Fibroblast of lung (primary cell): ENCODE measurements at places on chromosomes 5 and 9. TPM values are rescaled to one million over a fixed set of nuclear protein-coding genes. Genes with fewer than 3 reads are reported as not detected.

CCDC180 gene
- 1.8 and 2.5 TPM in 2 replicates for total RNA-seq

ATG10 gene
- 8.7 and 8.8 TPM in 2 replicates for total RNA-seq

GADD45G gene
- 2.3 and 3.5 TPM in 2 replicates for total RNA-seq

FGF1 gene
- 0.77 and 3.5 TPM in 2 replicates for total RNA-seq

WWC1 gene
- total RNA-seq, result 2.5 and 4.9 TPM in 2 replicates

ARL14EPL gene
- total RNA-seq, result not detected in 2 replicates

FLT4 gene
- 0.17 and 0.26 TPM in 2 replicates for total RNA-seq

ZNF346 gene
- total RNA-seq, result 12.8 and 14.9 TPM in 2 replicates

SLC28A3 gene
- total RNA-seq, result under 0.01 and 0.17 TPM in 2 replicates

TRIM36 gene
- total RNA-seq, result under 0.01 and 0.33 TPM in 2 replicates

PDE6A gene
- total RNA-seq, result under 0.01 TPM in 2 replicates

CCDC171 gene
- total RNA-seq, result 4.6 and 4.8 TPM in 2 replicates

PAEP gene
- not detected in 2 replicates for total RNA-seq

IFNK gene
- not detected in 2 replicates for total RNA-seq

SV2C gene
- total RNA-seq, result not detected in 2 replicates

RMRP gene
- total RNA-seq, result 67,954 and 162,287 TPM in 2 replicates

CCNJL gene
- total RNA-seq, result 0.26 TPM in 1 of 2 replicates, not detected in the other

SPINK4 gene
- not detected in 2 replicates for total RNA-seq

PCDHGA9 gene
- 2.6 and 4.8 TPM in 2 replicates for total RNA-seq

LHX3 gene
- not detected in 2 replicates for total RNA-seq

GRIA1 gene
- total RNA-seq, result 1.8 and 4.5 TPM in 2 replicates

CCNI2 gene
- total RNA-seq, result under 0.01 TPM in 1 of 2 replicates, not detected in the other

CDK9 gene
- 49.6 and 54.8 TPM in 2 replicates for total RNA-seq

SLCO6A1 gene
- total RNA-seq, result not detected in 2 replicates

IER5L gene
- total RNA-seq, result 71.5 and 97.3 TPM in 2 replicates

PCDHB13 gene
- 0.26 and 1.5 TPM in 2 replicates for total RNA-seq

TSSK1B gene
- total RNA-seq, result under 0.01 and 0.50 TPM in 2 replicates

MYORG gene
- total RNA-seq, result 0.26 and 0.83 TPM in 2 replicates

GZMA gene
- not detected in 2 replicates for total RNA-seq

UCK1 gene
- total RNA-seq, result 20.3 and 22.3 TPM in 2 replicates

PTGES gene
- total RNA-seq, result 9.6 and 16.7 TPM in 2 replicates

GNA14 gene
- 0.26 and 0.50 TPM in 2 replicates for total RNA-seq

RANBP17 gene
- 3.5 and 10.0 TPM in 2 replicates for total RNA-seq

SPATA31D4 gene
- total RNA-seq, result not detected in 2 replicates

SLC1A1 gene
- 4.1 and 4.5 TPM in 2 replicates for total RNA-seq

CER1 gene
- not detected in 2 replicates for total RNA-seq

PAPPA gene
- 33.4 and 45.7 TPM in 2 replicates for total RNA-seq

PDCD1LG2 gene
- total RNA-seq, result 4.9 and 6.9 TPM in 2 replicates

PGGT1B gene
- 12.4 and 13.6 TPM in 2 replicates for total RNA-seq

TLR4 gene
- 2.6 and 3.1 TPM in 2 replicates for total RNA-seq

CENPH gene
- total RNA-seq, result 4.1 and 10.9 TPM in 2 replicates

RGS7BP gene
- total RNA-seq, result under 0.01 and 0.51 TPM in 2 replicates

OR1J2 gene
- total RNA-seq, result 0.26 and 0.33 TPM in 2 replicates

SHC3 gene
- total RNA-seq, result 7.7 and 16.2 TPM in 2 replicates

HTR1A gene
- total RNA-seq, result not detected in 2 replicates

PLAC8L1 gene
- not detected in 2 replicates for total RNA-seq

TAF11L10 gene
- not detected in 2 replicates for total RNA-seq

SCGB3A2 gene
- total RNA-seq, result not detected in 2 replicates

LRRC19 gene
- not detected in 2 replicates for total RNA-seq

DDX41 gene
- total RNA-seq, result 76.5 and 79.1 TPM in 2 replicates
